ENCODE measurements at places on chromosomes 1 and 21.

DNA sequence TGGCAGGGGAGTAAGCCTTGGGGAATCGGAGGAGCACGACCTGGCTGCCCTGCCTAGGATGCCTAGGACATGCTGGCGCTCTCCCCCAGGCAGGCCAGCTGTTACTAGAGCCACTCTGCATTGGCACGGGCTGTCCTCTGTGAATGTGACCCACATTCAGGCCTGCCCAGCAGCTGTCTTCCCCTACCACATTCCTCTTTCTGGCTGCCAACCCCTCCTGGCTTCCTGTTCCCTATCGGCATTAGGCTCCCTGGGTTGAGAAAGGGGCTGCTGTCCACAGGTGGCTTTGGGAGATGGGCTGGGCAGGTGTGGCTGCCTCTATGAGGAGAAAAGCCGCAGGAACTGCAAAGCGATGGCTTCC is 2.3 kb upstream of the NFASC start:
- no peak for DNase-seq

DNA sequence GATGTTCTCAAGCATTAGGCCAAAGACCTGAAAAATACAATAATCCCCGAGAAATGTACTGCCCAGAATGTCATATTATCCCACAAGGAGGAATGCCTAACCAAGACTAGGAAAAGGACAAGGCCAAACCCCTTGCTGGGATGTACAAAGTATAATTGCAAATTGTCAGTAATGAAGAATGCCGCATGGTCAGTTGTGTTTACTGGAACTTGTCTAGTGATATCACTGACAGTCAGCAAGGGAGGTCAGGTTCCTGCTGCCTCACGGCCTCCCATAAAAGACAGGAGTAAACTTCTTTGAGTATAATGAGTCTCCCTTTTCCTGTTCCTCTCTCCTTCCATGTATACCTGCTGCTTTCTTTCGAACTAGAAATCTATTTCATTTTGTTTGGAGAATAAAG is 222.8 kb downstream of the RHOU start:
- DNase-seq = no peak

DNA sequence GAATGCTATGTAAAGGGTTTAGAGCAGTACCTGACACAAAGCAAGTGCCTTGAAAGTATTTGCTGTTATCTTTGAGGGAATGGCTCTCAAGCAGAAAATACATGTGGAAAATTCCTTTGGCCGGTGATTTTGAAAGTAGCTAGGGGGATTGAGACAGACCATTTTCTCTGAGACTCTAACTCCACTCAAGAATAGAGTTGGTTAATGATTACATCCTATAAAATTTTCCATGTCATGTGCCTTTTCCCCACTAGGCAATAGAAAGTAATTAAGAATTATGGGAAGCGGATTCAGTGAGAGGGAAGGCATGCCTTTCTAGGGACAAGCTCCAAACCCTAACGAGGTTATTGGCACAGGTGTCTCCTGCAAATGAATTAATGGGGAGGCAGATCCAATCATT is 276.0 kb downstream of the GPATCH2 start:
- no peak for DNase-seq

DNA sequence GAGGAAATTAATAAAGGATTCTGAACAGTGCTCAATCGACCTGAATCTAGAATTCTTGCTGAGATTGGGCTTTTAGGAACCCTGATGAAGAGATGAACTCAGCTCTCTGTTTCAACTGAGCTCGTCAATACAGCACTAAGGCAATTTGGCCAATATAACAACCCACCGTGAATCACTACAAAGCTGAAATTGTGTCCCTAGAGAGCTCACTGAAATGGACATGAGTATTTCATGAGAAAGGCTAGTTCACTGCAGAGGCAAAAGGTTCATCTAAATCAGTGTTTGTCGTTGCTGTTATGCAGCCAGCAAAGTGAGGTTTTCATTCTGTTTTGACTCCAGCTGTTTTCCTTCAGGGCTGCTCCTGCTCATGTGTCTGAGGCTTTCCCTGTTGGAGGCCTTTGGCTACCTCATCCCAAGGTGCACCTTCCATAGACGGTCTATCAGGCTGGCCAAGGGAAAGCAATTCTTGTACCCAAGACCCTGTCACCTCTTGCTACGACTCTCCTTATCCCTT is 83.5 kb downstream of the URB2 start:
- no peak for DNase-seq

DNA sequence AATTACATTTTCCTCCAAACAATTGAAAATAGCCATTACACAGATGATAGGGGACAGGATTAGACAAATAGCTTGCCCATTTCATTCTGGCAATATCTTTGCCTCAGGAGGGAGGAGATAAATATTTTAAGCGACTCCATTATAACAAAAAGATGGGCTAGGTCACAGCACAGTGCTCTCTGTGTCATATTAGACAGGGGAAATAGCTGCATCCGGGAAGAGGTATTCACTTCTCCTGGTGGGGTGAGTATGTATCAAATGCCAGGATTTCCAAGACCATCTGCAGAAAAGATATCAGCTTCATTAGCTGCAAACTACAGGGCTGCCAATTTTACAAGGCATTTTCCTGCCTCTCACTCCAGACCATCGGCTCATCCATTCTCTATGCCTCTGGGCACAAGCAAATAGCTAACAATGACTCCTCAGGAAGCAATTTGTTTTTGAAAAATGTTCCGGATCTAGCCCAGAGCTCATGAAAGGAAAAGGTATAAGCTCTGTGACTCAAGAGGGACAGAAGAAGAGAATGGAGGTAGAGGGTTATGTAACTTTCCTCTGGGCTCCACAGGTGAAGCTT is 41.9 kb upstream of the ANGPTL7 start:
- no peak for DNase-seq

- no peak for DNase-seq
These were observed 8.9 kb downstream of the CAPZA1 start for GRCh38 chr1:112628516-112628915.

- peak; percentile 47 for DNase-seq
These were observed 15.3 kb upstream of the TMCO2 start for GRCh38 chr1:40232444-40232843.

DNA sequence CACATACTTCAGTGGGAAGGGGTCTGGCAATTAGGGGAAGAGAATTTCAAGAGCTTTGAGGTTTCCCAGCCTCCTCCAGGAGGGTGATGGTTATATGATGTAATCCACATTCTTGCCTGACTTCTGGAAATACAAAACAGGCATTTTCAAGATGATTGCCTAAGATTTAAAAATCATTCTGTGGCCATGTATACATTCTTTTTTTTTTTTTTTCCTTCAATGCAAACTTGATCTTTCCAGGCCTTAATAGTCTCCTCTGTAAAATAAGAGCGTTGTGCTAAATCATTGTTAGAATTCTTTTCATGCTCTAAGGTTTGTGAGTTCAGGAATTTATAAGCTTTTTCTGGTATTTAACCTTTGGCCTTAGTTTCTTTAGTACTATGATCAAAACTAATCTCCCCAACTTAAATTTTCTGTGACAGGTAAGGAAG is 192.3 kb upstream of the HMCN1 start:
- no peak for DNase-seq

GRCh38 chr21:44943005-44943685 is 3.3 kb downstream of the SLX9 start:
- DNase-seq = no peak

- no peak for DNase-seq
These were observed 6.5 kb downstream of the LRP8 start for GRCh38 chr1:53321366-53321765.

GRCh38 chr1:21165076-21165475 is 11.6 kb downstream of the EIF4G3 start:
- DNase-seq = no peak

GRCh38 chr1:158101927-158102326 is 78.8 kb upstream of the CD1D start:
- no peak for DNase-seq

- DNase-seq = no peak
These were observed 34.7 kb upstream of the AK4 start for GRCh38 chr1:65113298-65113697.

GRCh38 chr1:30521261-30521865 is 202.0 kb downstream of the MATN1 start:
- DNase-seq = no peak

DNA sequence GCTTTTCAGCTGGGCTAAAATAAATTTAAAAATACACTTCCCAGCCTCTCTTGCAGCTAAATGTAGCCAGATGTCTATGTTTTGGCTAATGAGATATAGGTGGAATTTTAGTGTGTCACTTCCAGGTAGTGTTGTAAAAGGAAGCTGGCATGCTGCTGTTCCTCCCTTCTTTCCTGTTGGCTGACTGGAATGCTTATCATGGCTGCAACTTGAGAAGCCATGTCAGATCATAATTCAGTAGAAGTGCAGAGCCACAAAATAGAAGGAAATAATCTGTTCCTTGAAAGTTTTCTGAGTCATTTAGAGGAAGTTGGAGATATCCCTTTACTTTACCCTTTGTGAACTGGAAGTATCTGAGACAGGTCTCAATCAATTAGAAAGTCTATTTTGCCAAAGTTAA is 10.9 kb upstream of the RBM15 start:
- no peak for DNase-seq

DNA sequence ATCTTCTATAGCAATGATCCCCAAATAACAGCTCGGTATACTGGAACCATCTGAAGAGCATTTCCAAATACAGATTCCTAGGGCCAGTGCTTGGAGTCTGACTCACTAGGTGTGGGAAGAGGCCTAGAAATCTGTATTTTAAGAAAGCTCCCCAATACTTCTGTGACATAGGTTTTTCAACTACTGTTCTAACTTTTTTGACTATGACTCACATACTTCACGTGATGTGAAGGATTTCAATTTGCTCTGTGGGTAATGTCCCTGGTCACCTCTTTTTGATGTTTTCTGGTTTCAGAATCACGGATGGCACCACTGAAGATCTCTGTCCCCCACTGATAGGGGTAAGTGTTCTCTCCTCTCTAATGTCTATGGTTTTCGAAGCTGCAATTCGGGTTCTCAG is 11.0 kb downstream of the ORC1 start:
- no peak for DNase-seq

- no peak for DNase-seq
These were observed 17.3 kb downstream of the CHD5 start for GRCh38 chr1:6162773-6163172.

- DNase-seq = no peak
These were observed 37.0 kb upstream of the B3GALT5 start for GRCh38 chr21:39575775-39576174.

GRCh38 chr1:73943270-73943669 is 254.7 kb downstream of the LRRIQ3 start:
- DNase-seq = no peak

GRCh38 chr1:93695411-93696005 is 13.9 kb upstream of the BCAR3 start:
- DNase-seq = no peak

- no peak for DNase-seq
These were observed 8.1 kb downstream of the MTHFR start for GRCh38 chr1:11797525-11798216.

GRCh38 chr1:93087532-93087931 is 8.4 kb downstream of the MTF2 start:
- DNase-seq = no peak

- no peak for DNase-seq
These were observed 36.7 kb downstream of the DISP3 start for GRCh38 chr1:11515368-11516300.

DNA sequence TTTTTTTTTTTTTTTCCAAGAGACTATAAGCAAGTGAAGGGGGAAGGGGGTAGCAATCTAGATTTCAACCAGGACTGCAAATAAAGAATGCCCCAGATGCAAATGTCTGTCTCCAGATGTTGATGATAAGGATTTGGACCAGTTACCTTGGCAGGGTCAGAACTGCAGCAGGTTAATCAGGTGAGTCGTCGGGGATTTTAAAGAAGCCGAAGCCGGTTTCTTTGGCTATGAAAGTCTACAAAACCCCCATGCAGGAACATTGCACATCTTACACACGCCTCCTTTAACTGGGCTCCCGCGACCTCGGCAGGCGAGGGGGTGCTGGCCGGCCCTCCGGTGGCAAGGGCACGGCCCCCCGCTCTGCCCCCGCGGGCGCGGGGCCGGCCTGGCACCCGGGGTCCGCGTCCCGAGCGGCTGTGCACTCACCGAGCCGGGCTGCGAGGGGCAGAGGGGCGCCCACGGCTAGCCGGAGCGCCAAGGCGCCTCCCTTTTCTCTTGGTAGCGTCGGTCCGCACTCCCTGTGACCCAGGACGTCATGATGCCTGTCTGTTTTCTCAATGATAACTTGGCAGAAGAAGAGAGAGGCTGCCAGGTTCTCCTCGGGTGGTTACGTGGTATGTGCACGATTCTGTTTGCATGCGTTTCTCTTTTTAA is 366.3 kb upstream of the ESRRG start:
- no peak for DNase-seq

DNA sequence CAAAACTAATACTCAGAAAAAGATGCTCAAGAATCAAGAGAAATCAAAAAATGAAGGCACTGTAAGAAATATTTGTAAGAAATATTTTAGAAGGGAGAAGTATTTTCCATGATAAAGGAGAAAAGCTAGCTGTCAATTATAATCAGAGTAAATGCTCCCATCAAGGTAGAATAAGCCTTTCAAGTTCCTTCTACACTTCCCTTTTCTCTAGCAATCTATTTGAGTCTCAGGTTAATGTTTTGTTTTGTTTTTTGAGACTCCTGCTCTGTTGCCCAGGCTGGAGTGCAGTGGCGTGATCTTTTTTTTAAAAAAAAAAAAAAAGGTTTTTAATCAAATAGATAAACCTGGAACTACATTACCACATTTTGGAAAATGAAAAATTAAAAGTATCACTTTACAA is 33.3 kb downstream of the PUM1 start:
- DNase-seq = no peak

DNA sequence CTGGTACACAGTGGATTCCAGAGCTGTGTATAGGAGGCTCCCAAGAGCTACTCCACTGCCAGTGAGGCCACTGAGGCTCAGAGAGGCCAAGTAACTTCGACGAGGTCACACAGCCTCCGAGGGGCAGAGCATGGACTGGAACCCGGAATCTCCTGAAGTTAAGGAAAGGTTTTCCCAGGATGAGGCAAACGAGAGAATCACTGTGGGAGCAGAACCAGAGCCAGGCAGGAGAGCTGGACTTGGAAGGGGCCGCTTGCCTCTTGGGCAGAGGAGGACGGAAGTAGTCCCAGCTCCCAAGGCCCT is 52.0 kb downstream of the GLIS1 start:
- no peak for DNase-seq

GRCh38 chr1:71294178-71294577 is 213.3 kb upstream of the ZRANB2 start:
- no peak for DNase-seq

DNA sequence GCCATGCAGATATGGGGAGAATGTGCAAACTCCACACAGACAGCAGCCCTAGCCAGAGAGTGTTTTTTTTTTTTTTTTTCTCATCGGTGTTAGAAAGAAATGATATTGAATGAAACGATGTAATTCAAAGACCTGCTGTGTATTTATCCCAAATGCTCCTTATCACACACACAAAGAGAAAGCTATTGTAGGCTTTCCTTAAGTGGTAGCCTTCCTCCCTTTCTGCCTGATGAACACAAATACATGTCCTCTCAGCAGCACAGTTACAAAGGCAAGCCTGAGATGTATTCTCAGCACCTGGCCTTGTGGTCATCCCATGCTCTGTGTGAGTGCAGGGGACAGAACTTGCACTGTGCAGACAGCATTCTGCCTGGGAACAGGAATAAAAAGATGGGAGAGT is 93.8 kb downstream of the PLPPR5 start:
- DNase-seq = no peak

All from CD4-positive, alpha-beta T cell treated with Interleukin-1 beta for 1 hour (primary cell).